ENCODE measurements at places on chromosomes 12 and 14. TPM values are rescaled to one million over a fixed set of nuclear protein-coding genes. Genes with fewer than 3 reads are reported as not detected.

DNA sequence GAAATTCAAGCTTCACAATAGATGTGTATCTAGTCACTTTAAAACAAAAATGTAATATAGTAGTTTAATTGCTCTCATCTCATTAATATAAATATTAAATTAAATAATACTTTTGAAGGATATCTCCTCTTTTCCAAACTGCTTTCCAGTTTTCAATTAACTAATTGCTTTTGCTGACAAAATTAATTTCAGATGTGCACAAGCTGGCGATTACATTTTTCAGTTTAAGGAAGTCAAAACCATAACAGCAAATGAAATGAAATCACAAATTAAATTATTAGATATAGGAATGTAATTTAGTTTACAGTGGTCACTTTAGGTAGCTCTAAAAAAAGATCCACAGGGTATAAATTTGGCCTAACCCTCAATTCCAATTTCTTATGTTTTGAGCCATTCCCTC, 362.1 kb downstream of the SLC6A15 start:
- H3K36me3 ChIP-seq, result no peaks in the 10 kb centered on the region
- H3K4me1 ChIP-seq, result no peaks in the 10 kb centered on the region
- no peak overlapping the region for H3K4me3 ChIP-seq
- H3K27ac ChIP-seq, result no peak overlapping the region
- no peaks in the 10 kb centered on the region for H3K27me3 ChIP-seq
- no peak for DNase-seq

- DNase-seq, result no peak
- no peak overlapping the region for H3K4me3 ChIP-seq
- no peak overlapping the region for H3K27ac ChIP-seq
- no peaks in the 10 kb centered on the region for H3K36me3 ChIP-seq
- no peaks in the 10 kb centered on the region for H3K27me3 ChIP-seq
Observed at GRCh38 chr12:32603858-32604257, 75.2 kb upstream of the DNM1L start.

DNA sequence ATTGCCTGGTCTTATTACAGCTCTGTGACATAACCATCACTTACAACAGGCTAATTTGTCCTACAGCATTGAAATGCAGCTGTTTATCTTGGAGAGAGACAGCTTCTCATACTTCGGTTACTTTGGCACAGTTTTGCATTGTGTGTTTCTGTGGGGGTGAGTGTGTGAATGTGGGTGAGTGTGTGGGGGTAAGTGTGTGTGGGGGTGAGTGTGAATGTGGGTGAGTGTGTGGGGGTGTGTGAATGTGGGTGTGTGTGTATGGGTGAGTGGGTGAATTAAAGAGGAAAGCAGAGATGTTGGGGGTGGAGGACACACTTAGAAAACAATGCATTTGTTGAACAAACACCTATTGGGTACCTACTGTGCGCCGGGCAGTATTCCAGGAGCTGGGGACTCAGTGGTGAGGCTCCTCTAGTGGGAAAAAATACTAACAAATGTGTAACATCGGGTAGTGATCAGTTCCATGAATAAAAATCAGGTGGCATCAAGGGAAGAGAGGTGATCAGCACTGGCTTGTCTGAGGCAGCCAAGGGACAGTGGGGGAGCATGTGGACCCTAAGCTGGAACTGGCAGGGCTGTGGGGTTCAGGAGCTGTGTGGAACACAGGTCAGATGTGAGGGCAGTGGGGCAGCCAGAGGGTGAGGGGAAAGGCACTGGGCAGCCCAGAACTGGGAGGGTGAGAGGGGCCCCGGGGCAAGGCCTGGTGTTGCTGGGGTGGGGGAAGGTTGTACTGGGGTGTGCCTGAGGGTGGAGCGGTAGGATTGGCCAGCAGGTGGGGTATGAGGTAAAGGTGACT, 44.1 kb upstream of the AMN start:
- no peak overlapping the region for H3K4me3 ChIP-seq
- no peak for DNase-seq
- H3K36me3 ChIP-seq, result no peaks in the 10 kb centered on the region
- no peak overlapping the region for H3K27ac ChIP-seq

GRCh38 chr12:124823272-124823970, 40.2 kb downstream of the SCARB1 start:
- peaks cover 7% of the 10 kb centered on the region for H3K4me1 ChIP-seq
- no peak for DNase-seq
- no peak overlapping the region for H3K4me3 ChIP-seq
- H3K36me3 ChIP-seq, result no peaks in the 10 kb centered on the region
- H3K27me3 ChIP-seq, result no peaks in the 10 kb centered on the region

DNA sequence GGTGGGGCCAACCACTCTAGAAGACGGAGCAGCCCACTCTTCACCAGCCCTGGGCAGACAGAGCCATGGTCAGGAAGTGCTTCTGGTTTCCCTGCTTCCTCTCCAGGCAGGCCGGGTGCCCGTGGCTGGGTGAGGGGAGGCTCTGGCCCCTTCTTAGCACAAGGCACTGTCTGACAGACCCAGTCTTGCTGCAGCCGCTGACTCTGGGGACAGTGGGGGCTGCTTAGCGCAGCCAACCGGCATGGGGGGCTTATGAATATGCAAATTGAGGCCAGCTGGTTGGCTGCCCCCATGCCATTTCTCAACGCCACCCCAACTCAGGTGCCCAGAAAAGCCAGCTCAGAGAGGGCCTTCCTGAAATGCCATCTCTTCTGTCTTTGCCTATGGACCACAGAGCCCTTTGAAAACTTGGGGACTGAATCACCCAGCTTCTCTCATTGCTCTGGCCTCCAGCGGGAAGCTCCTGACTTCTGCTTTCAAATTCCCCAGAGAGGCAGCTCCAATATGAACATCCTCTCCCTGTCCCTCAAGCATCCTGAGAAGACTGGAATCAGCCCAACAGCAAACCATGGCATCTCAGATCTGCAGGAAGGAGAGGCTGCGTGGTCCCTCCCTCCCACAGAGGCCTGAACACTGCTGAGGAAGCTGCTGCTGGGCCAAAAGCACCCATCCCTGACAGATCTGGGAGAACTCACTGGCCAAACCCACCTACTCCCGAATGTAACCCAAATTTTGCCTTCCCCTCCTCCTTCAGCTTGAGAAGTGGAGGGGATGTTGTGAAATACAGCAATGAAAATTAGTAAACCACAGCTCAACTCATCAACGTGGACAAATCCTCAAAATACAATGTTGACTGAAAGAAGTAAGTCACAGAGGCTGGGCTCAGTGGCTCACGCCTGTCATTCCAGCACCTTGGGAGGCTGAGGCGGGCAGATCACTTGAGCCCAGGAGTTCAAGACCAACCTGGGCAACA, at the start of gene PROX2:
Gene PROX2, minus strand, starts transcription at position 205 of the 973 bp plus-strand sequence. CDS start 12,311 bp downstream, outside the sequence.
- peaks cover 1% of the 10 kb centered on the region for H3K4me1 ChIP-seq
- no peaks in the 10 kb centered on the region for H3K36me3 ChIP-seq
- DNase-seq, result no peak
- H3K27me3 ChIP-seq, result no peaks in the 10 kb centered on the region
- no peak within 1 kb of the TSS for H3K27ac ChIP-seq

DNA sequence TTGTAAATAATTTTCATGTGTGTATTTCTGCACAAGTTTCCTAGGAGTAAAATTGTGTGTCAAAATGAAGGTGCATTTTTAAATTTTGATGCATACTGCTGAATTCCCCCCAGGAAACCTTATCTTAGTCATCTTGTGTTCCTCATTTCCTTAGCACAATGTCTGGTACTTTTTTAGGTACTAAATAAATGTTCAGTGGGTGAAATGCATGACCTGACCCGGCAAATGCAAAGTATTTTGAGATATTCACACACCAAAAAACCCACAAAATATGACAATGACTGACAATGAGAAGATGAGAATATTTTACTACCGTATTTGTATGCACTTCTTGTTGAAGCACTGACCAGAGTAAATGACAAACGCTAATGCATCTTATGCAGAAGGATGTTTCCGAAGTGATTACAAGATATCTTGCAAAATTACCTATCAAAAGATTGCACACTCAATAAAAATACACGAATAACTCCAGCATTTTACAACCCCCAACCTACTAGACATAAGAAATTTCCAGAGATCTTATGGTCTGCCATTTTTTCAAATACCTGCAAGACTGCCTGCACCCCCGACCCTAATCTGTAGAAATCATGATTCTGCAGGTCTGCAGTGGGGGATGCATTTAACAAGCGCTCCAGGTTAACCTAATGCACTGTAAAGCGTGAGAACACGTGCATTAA, 895 bp upstream of the PRKAB1 start:
- H3K27me3 ChIP-seq, result no peaks in the 10 kb centered on the region
- no peak overlapping the region for H3K27ac ChIP-seq
- peaks cover 3% of the 10 kb centered on the region for H3K4me1 ChIP-seq
- DNase-seq, result no peak
- peak overlapping the region; percentile 94 for H3K4me3 ChIP-seq

DNA sequence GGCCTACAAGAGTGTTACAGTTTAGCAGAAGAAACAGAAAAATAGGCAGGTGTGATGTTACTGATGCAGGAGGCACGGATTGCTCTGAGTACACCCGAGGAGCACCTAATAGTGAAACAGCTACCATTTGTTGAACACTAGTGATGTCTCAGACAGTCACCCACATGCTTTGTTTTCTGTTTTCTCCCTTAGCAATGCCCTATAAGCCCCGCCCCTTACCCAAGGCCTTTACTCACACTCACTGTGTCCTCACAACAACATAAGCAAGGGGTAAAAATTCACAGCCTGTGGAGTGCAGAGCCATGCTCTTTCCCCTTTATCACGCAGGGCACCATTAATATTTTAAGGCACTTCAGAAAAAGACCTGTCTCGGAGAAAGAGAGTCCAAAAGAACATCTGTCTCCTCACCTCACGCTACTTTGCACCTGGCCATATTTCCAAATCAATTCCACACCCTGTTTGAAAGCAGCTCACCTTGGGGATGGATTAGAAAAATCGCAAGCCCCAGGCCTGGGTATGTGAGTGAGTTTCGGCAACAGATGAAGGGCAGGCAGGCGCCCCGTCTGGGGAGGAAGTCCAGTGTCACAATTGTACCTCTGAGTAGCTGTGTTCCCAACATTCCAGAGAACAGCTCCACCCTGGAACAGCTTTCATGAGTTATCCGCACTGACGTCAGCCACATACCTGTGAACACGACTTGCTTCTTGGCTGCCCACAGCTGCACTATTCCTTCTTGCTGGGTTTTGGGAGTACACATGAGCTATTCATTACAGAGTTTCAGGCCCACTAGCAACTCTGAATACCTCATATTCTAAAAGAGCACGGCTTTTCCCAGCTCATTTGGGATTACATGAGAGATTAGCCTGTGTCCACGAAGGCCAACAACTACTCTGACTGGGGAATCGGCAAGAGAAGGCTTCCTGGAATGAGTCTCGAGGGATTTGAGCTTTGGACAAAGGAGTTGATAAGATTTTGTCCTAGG, 26.0 kb downstream of the MAPK1IP1L start:
- no peaks in the 10 kb centered on the region for H3K27me3 ChIP-seq
- H3K4me3 ChIP-seq, result no peak overlapping the region
- no peaks in the 10 kb centered on the region for H3K36me3 ChIP-seq

GRCh38 chr12:59597385-59597781, 1.6 kb downstream of the SLC16A7 start:
- H3K27ac ChIP-seq, result no peak overlapping the region
- DNase-seq, result peak; percentile 28
- H3K4me3 ChIP-seq, result peak overlapping the region; percentile 63
- H3K36me3 ChIP-seq, result no peaks in the 10 kb centered on the region
- no peaks in the 10 kb centered on the region for H3K27me3 ChIP-seq

DNA sequence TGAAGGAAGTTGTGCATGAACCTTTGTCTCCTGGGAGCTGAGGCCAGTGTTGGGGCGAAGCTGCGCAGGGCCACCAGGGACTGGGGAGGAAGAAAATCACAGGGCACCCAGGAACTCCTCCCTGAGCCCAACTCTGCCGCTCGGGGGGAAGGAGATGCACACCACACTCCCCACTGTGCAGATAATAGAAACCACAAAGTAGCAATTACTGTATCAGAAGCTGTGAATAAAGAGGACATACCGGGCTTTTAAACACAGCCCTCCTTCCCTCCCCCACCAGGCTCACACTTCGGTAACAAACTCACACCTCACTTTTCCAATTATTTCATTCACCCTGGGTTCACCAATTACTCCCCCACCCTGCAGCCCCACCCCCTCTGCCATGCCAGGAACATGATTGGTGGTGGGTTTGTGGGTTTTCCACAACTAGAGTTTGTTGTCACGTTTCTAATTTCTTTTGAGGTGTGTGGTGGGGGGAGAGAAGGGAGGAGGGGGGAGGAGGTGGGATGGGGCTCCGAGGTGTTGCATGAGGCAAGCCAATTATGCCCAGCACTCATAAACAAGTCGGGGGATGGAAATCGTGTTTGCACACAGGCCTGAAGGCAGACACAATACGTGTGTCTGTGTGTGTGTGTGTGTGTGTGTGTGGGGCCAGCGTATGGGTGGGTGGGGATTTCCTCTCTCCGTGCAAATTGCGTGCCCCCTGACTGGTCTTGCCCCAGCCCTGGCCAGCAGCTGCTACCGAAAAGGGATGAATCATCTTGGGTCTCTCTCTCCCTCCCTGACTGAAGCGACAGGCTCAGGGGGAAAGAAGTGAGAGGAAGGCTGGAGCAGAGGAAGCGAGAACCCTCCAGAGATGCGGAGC, 103.3 kb downstream of the RBM19 start:
- no peaks in the 10 kb centered on the region for H3K36me3 ChIP-seq
- no peak for DNase-seq
- H3K27ac ChIP-seq, result no peak overlapping the region
- no peaks in the 10 kb centered on the region for H3K4me1 ChIP-seq

- DNase-seq, result no peak
- no peaks in the 10 kb centered on the region for H3K36me3 ChIP-seq
- H3K4me3 ChIP-seq, result no peak overlapping the region
- no peaks in the 10 kb centered on the region for H3K27me3 ChIP-seq
- peaks cover 4% of the 10 kb centered on the region for H3K4me1 ChIP-seq
- no peak overlapping the region for H3K27ac ChIP-seq
Observed at GRCh38 chr14:23881282-23881681, 72.3 kb upstream of the DHRS4 start.

GRCh38 chr14:74616507-74616906, 4.5 kb upstream of the LTBP2 start:
- no peaks in the 10 kb centered on the region for H3K27me3 ChIP-seq
- no peaks in the 10 kb centered on the region for H3K36me3 ChIP-seq
- no peak overlapping the region for H3K4me3 ChIP-seq
- peaks cover 16% of the 10 kb centered on the region for H3K4me1 ChIP-seq

Gene LALBA
- not detected for total RNA-seq

Gene JDP2
- 19.0 TPM for total RNA-seq
